ENCODE measurements at places on chromosomes 1 and 21.

DNA sequence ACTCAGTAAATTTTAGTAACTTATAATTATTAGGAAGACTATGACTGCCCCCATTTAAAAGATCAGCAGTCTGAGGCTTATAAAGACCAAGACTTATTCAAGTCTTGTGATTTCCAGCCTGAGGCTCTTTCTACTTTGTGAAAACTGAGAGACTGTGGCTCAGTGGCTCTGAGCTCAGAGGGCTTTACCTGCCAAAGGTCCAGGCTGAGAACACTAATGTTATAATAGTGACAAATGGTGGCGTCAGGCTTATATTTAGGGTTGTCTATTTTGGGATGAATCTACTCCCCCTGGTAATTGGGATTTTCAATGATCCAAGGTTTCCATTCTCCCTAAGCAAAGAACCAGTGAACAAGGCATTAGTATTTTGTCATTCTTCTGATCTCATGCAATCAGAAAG lies 42.6 kb upstream of the EPS15 start:
- DNase-seq: no peak

- DNase-seq: no peak
Measured at GRCh38 chr21:41931041-41931451, 22.8 kb downstream of the C2CD2 start.

- DNase-seq: no peak
Measured at GRCh38 chr1:63261736-63262458, 60.5 kb upstream of the FOXD3 start.

- no peak for DNase-seq
Measured at GRCh38 chr1:168498159-168498631, 45.6 kb downstream of the XCL2 start.

Measured in T-helper 22 cell (primary cell).